ELR (cell line): ENCODE measurements at places on chromosomes 16 and 17.

DNA sequence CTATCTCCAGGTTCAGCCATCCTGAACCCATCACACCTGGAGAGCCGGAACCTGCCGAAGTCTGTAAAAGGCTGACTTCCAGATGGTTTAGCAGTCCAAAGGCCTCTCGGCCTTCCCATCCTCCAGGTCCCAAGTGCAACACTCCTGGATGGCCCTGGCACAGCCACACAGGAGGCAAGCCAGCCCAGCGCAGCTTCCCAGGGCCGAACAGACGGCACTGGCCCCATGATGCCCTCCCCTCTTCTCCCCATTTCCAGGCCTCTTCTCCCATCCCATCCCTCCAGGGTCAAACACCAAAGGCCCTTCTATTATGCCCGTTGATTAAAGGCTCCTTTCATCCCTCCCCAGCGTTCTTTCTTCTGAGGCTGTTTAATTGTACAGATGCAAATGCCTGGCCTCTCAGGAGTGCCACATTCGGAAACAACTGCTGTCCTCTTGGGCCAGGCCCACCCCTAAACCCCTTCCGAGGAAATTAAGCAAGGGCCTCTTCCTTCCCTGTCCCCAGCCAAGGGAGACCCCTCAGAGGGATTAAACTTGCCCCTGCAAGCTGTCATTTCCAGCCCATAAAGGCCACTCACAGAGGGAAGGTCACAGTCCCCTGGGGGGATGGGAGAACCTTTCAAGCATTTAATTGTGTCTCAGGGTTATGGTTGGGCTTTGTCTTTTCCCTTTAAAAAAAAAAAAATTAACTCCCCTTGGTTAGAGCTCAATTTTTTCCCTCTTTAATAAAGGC is 30.8 kb downstream of the AXIN2 start:
- no peak for DNase-seq

- DNase-seq: no peak
Observed at GRCh38 chr17:41015454-41015853, 6.5 kb upstream of the KRTAP3-1 start.

GRCh38 chr17:31549121-31549524 is 157.6 kb downstream of the RAB11FIP4 start:
- DNase-seq: peak; percentile 44

- no peak for DNase-seq
Observed at GRCh38 chr17:74599448-74599939, 7.4 kb upstream of the CD300LD start.

- DNase-seq: no peak
Observed at GRCh38 chr17:28279411-28279810, 39.6 kb upstream of the TMEM97 start.
